MM.1S (cell line): ENCODE measurements at places on chromosomes 3 and 15.

- DNase-seq = no peak
Observed at GRCh38 chr3:106611841-106612240, 743.0 kb upstream of the CBLB start.

- DNase-seq = no peak
Observed at GRCh38 chr3:11392014-11392859, 120.0 kb downstream of the ATG7 start.

GRCh38 chr3:185924375-185924774 lies 13.4 kb downstream of the TRA2B start:
- no peak for DNase-seq

- DNase-seq = no peak
Observed at GRCh38 chr3:186754006-186754405, 29.4 kb upstream of the EIF4A2 start.

GRCh38 chr3:6679510-6679909 lies 181.4 kb upstream of the GRM7 start:
- peak; percentile 48 for DNase-seq

- no peak for DNase-seq
Observed at GRCh38 chr3:54843352-54843751, 84.5 kb downstream of the LRTM1 start.

GRCh38 chr15:89096664-89097063 lies 8.4 kb downstream of the ABHD2 start:
- no peak for DNase-seq

DNA sequence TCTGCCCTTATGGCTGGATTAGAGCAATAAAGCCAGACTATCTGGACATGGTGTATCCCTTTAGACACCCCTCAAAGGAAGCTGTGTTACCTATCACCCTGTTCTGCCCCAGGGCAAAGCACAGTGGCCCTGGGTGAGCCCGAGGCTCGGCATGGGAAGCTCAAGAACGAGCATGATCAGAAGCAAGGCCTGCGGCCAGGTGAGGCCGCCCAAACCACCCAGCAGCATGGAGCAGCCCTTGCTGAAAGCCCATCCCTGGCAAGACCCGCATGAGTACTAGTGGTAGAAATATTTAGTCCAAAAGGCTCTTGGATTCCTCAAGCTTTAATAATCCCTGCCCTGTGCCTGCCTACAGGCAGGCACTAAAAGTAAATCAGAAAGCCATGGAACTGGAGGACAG lies 261.1 kb downstream of the MEX3B start:
- DNase-seq = no peak

DNA sequence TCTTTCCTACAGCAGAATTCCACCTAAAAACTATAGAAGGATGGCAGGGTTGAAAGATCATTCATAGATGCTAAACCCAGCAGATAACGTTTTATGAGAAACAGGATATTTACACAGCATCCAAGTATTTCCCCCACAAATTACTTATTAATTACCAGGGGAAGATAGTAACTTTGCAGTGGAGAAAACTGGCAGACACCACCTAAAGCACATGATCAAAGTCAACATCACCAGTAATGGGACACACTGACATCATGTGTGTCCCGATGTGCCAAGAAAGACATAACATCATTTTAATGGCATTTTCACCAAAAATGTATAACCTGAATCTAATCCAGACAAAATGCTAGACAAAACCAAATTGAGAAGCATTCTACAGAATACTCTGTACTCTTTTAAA lies 220.4 kb upstream of the THBS1 start:
- no peak for DNase-seq

GRCh38 chr3:24707936-24708335 lies 213.3 kb upstream of the THRB start:
- DNase-seq = no peak

DNA sequence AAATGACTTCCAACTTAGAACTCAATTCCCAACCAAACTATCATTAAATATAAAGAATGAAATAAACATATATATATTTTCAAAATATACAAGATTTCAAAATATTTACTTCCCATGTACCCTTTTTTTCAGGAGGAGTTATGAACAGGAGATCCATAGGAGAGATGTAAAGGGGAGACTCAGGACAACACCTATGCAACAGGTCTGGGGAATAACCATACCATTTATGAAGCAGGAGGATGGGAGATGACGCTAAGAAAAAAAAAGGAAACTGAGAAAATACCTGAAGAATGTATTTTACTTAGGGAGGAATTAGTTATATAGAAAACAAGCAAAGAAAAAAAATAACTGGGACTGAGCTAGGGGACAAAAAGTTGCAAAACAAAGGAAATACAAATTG lies 23.8 kb downstream of the INTS14 start:
- DNase-seq = no peak

GRCh38 chr3:67489816-67490215 lies 164.6 kb downstream of the SUCLG2 start:
- DNase-seq = no peak

DNA sequence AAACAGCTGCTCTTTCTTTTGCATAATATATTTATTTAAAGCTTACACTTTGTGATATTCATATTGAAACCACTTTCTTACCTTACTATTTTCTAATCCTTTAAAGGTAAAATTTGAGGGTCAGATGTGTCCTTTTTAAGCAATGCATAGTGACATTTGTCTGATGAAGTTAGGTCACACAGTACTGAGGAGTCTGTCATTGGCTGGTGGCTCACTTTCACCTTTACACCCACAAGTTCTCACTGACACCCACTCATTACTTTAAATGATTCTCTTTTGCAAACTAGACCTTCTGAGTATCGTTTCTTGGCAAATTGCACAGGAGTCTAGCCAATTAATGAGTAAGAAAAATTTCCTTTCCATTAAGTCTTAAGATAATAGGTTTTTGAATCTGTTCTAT lies 758.3 kb upstream of the ARPP21 start:
- no peak for DNase-seq

DNA sequence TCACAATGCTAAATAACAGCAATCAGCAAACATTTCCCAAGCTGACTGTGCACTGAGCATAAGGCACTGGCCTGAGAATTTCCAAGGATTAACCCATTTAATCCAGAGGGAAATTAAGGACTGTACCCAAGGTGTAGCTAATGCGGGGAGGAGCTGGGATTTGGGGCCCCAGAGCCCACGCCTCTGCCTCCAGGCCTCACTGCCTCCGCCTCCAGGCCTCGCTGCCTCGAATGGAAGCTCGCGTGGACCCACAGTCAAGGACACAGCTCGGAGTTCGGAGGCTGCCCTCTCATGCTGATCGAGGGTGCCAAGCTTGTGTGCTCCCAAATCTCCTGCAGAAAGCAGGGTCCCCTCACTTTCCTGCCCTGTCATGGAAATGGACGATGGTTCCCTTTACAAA lies 76.5 kb upstream of the SNRPA1 start:
- DNase-seq = no peak

DNA sequence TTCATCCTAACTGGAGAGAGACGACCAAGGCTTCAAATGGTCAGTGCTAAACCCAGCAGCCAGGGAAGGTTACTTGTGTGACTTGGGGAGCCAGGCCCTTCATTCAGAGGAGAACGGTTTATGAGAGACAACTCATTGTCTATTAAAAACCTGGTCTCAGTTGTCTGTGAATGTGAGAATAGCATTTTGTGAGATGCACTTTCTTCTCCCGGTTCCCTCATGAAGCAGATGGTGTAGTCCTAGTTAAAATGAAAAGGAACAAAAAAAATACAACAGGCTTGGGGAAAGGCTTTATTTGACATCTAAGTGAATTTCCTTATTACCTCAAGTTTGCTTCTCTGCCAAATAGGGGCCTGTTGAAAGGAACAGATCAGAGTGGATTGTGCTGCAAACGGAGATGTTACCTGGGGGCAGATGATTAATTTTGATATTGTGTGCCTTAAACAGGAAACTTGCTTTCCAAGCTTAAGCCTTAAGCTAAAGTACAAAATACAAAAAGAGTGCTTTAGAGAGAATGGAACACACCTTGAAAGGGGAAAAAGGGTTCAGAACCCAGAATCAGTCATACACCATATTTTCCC lies 202.7 kb upstream of the BHLHE40 start:
- no peak for DNase-seq

DNA sequence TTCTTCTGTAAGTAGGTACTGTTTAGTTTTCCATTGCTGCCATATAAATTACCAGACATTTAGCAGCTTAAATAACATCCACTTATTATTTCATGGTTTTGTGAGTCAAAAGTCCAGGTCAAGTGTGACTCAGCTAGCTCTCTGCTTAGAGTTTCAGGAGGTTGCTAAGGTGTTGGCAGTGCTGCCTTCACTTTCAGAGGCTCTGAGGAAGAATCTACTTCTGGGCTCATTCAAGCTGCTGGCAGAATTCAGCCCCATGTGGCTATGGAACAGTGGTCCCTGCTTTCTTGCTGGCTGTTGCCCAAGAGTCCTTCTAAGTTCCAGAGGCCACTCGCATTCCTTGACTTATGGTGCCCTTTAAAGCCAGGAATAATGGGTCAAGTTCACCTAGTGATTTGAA lies 4.5 kb downstream of the CFAP44 start:
- no peak for DNase-seq

- no peak for DNase-seq
Observed at GRCh38 chr3:150359381-150359780, 48.7 kb upstream of the TSC22D2 start.

- no peak for DNase-seq
Observed at GRCh38 chr15:98694161-98694560, 45.8 kb downstream of the IGF1R start.

DNA sequence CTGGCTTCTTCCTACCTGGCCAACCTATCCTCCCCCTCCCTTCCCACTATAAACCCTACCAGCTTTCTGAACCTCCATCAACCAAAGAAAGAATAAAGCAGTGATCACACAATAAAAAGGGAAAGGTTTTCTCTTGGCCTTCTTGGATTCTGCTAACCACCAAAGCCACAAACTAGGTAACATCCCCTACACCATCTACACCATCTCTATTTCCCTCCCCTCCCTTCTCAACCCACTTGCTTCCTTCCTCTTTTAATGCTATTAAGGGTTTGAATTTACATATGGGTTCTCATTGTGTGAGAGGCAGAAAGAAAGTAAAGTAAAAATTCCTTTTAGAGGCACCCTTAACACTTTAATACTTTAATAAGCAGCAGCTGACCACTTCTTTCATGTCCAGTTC lies 25.8 kb upstream of the RSL24D1 start:
- peak; percentile 49 for DNase-seq

DNA sequence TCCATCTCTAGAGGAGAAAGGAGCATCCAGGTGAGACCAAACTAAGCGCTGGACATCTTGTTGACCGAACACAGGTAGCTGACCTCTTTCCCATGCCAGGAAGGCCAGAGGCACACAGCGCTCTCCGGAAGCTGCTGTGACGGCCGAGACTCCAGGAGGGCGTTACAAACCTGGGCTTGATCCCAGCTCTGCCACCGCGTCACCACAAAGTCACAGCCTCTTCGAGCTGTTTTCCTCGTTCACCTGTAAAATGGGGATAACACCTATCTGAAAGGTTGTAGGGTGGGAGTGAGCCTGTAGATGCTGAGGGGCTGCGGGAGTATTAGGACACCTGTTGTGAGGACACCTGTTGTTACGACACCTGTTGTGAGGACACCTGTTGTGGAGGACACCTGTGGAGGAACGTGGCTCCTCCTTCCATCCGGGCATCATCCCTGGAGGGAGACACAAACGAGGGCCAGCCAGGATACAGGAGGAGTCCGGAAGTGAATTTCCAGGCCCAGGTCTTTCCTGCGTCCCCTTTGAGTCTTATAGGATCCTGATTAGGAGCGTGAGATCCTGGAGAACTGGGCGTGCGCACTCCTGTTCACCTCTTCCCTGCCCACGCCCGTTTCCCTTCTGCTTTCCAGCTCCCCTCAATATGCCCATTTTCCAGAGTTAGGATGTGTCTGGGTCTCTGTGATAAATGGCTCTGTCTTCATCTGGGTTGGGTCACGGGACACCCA lies 2.3 kb upstream of the MUC4 start:
- DNase-seq = no peak

- DNase-seq = no peak
Observed at GRCh38 chr3:99928771-99929744, 111.4 kb downstream of the CMSS1 start.

- DNase-seq = no peak
Observed at GRCh38 chr3:18499301-18499700, 74.2 kb upstream of the SATB1 start.

GRCh38 chr15:79067969-79068368 lies 22.6 kb downstream of the RASGRF1 start:
- DNase-seq = no peak

DNA sequence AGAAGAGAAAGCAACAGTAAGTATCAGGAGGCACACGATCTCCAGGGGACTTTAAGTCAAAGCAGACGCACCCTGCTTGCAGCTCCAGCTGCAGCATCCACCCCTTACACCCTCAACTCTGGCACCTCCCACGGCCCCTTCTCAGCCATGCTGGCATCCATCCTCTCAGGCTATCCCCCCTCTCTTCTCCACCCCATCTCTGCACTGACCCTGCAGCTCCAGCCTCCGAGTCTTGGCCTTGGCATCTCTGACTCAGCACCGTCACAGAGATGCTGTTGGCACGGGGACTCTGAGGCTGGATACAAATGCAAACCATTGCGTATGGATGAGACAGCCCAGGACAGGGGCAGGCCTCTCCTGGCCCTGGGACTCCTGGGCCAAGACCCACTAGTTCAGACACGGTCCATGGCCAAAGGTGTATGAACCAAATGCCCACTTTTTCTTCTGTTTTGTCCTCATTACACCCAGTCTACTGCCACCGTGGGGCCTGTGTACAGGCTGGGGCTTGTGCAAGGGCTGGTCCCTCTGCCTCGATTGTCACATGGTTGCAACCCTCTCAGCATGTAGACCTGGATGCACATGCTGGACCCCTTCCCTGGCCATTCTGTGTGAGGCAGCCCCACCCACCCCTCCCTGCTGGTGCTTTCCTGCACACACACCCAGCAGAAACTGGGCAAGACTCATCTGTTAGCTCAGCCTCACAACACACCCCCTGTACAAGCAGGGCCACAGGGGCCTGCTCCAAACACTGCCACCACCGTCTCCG lies 18.7 kb upstream of the ZXDC start:
- DNase-seq = peak; percentile 55

DNA sequence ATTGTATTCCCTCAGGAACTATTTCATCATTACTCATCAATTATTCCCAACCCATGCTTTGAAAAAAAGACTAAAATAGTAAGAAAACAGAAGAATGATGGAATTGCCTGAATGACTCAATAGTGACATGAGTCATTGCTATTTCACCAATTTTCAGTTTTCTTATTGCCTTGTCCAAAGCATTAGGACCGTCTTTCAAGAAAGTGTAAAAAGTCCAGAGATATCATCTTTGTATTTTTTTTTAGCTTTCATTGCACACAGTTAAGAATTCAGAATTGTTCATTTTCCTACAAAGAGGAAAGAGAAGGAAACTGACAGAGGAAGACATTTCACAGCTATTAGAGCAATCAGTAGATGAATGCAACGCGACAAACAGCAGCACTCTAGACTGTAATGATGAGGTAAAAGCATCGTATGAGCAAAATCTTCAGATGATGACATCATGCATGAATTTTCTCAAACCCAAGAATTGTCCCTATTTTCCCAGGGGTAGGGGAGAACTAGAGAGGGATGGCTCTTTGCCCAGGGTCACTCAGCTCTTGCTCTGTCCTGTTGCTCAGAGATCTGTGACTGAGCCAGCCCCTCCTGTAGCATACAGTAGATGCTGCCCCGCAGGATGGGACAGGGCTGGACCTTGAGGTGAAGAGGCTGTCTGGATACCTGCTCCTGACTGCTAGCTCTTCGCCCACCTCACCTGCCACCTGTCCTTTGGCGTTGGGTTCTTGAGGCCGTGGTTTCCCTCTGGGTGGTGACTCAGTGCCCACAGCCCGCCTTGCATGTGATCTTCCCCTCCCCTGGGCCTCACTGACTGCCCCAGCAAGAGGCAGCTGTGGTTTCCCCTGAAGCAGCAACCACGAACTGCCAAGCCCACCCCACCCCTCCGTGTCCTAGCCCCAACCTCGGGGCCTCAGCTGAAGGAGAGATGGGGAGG lies 84.8 kb downstream of the PPCDC start:
- DNase-seq = peak; percentile 69
